Pancreas (tissue), 10 donors: ENCODE measurements at places on chromosomes 13 and 19.

DNA sequence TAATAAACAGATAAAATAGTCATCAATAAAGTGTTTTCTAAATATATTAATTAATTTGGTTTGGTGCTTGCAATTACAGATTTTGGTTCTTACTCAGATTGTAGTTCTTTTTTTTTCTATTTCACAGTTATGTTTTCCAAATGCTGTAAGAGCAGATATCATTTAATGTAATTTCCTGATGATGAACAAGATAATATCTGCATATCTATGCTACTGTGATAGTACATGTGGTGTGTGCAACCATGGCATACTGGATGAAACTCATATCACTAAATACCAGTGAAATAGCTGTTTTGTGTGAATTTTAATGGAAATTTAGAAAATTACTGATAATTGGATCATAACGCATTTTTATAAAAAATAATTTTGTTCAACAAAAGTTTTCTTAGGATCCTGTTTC lies 88.8 kb upstream of the MAB21L1 start:
- DNase-seq, result no peak

DNA sequence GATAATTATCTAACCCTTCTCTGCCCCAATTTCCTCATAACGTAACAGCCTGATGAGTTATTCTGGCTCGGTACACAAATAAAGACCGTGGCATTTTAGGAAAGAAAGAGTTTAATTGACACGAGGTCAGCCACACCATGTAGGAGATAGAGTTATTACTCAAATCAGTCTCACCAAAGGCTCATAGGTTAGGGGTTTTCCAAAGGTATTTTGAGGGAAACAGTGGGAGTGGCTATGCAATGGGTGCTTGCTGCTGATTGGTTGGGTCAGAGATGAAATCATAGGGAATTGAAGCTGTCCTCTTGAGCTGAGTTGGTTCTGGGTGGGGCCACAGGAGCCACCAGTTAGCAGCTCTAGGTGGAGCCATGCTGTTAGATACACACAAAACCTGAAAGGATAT lies 137.5 kb downstream of the FREM2 start:
- no peak for DNase-seq

DNA sequence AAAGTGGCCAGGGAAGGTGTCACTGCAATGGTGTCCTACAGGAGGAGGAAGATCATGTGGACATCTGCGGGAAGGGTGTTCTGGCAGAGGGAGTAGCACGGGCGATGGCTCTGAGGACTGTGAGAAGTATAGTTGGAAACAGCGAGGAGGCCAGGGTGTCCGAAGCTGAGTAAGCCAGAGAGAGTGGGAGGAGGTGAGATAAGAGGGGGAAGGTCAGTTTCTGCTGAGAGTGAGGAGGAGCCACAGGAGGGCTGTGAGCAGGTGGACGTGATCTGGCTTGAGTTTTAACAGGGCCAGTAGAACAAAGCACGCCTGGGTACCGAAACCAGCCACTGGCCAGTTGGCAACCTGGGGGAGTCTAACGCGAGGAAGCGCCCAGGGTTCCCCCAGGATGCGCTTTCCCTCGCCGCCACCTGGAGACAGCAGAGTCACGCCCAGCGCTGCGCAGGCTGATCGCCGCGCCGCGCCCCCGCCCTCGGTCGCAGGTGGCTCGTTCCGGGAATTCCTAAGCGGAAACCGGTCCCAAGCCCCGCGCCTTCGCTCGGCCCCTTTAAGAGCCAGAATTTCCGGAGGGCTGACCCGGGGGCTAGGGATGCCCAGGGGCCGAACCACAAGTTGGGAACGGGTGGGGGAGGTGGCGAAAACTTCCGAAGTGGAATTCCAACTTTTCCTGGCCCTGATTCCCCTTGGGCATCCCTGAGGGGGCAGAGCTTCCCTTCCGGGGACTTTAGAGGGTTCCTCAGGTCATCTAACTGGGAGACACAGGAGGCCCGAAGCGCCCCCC lies 1.1 kb upstream of the LSR start:
- peak; percentile 96 for DNase-seq

DNA sequence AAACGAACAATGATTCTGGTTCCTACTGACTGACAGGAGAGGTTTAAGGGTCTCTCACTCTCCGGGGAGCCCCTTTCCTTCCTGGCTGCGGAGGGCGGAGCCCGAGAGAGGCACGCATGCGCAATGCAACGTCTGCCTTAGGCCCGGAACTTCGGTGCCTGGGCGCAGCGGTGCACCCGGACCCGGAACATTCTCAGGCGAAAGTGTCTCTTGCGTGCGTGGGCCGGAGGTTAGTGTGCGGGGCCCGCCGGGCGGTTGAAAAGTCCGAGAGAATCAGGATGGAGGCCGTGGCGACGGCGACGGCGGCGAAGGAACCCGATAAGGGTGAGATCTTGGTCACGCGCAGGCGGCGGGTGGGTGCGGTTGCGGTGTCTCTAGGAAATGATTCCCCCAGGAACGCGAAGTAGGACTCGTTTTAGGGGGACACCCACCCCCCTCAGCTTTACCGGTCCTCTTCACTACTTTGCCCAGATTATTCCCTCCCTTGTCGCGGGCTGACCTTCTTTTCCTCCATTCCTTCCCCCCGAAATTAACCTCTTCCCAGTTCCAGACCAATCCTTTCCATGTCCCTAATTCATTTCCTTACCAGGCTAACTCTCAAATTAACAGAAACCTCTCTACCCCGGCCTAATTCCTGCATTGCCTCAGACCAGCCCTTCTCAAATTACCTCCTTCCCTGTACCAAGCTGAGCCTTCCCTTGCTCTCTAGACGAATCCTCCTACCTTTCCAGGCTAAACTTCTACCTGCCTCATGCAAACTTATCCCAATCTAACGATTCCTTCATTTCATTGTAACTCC lies at the start of gene CCDC97:
TSS of gene CCDC97 (plus strand) at position 140 of the 799 bp plus-strand sequence. CDS start at position 279, 139 bp downstream.
- peak; percentile 88 for DNase-seq

- DNase-seq, result peak; percentile 67
These were observed 1.0 kb upstream of the ETFB start for GRCh38 chr19:51367255-51367564.

DNA sequence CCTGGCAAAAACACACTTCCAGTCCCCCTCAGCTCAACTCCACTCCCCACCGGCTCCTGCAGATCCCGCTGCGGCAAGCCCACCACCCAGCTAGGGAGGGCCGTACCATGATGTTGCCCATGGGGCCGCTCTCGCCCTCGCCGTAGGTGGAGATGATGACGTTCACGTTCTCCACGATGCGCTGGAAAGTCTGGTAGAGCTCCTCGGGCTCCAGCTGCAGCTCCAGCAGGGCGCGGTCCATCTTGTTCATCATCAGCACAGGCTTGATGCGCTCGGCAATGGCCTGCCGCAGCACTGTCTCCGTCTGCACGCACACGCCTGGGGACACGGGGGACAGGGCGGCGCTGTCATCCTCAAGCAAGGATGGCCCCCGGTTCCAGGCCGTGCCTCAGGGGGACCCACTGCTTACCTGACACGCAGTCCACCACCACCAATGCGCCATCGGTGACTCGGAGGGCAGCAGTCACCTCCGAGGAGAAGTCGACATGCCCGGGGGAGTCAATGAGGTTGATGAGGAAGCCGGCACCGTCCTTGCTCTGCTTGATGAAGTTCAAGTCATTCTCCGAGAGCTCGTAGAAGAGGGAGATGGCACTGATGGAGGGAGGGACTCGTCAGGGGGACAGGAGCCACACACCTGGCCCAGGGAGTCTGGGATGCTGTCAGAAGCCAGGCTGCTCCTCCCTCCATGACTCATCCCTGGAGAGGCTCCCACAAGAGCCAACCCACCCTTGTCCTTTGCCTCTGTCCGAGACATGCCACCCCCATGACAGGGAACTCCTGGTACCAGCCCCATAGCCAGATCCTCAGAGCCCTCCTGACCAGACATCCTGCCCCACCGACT lies 2.3 kb downstream of the EEF2 start:
- peak; percentile 62 for DNase-seq

GRCh38 chr19:39001041-39001440 lies 25.5 kb upstream of the FBXO17 start:
- DNase-seq, result no peak
